RPMI7951 (cell line): ENCODE measurements at places on chromosomes 4 and X. TPM values are rescaled to one million over a fixed set of nuclear protein-coding genes. Genes with fewer than 3 reads are reported as not detected.

The ITIH6 gene
- 1.2 TPM in 2 replicates for total RNA-seq

The CT55 gene
- total RNA-seq = 0.39 TPM in 1 of 2 replicates, not detected in the other

The RHOXF2 gene
- 0.29 TPM in 1 of 2 replicates, not detected in the other for total RNA-seq

The NBDY gene
- 25.6 and 35.6 TPM in 2 replicates for total RNA-seq

The ANXA3 gene
- 7.0 and 9.4 TPM in 2 replicates for total RNA-seq

The L1CAM gene
- 49.5 and 58.9 TPM in 2 replicates for total RNA-seq

The GPR119 gene
- total RNA-seq = not detected in 2 replicates

The ANXA10 gene
- 0.24 TPM in 1 of 2 replicates, not detected in the other for total RNA-seq

The NXF2 gene
- not detected in 2 replicates for total RNA-seq

The SSX2 gene
- not detected in 2 replicates for total RNA-seq

The HPSE gene
- total RNA-seq = 0.48 and 0.59 TPM in 2 replicates

The DCHS2 gene
- not detected in 2 replicates for total RNA-seq

The GTPBP6 gene
- total RNA-seq = 15.9 and 22.8 TPM in 2 replicates

The CAMK2D gene
- 22.2 and 23.3 TPM in 2 replicates for total RNA-seq

The CFP gene
- total RNA-seq = 0.10 and 0.12 TPM in 2 replicates

The TMPRSS11F gene
- 0.10 TPM in 1 of 2 replicates, not detected in the other for total RNA-seq

The KDR gene
- total RNA-seq = under 0.01 and 0.10 TPM in 2 replicates

The PRSS12 gene
- 0.12 and 0.20 TPM in 2 replicates for total RNA-seq

The PCSK1N gene
- total RNA-seq = 0.36 and 0.59 TPM in 2 replicates

The GPR173 gene
- 1.4 and 2.4 TPM in 2 replicates for total RNA-seq

The MAGEE2 gene
- total RNA-seq = 0.12 TPM in 1 of 2 replicates, not detected in the other

The SH3TC1 gene
- 6.6 and 8.9 TPM in 2 replicates for total RNA-seq

The SSX4 gene
- 0.36 TPM in 1 of 2 replicates, not detected in the other for total RNA-seq

The ARHGAP6 gene
- not detected in 2 replicates for total RNA-seq

The STK26 gene
- 9.4 and 10.2 TPM in 2 replicates for total RNA-seq

The FRG2 gene
- total RNA-seq = 0.88 and 0.96 TPM in 2 replicates

The SLC6A8 gene
- 4.7 and 5.2 TPM in 2 replicates for total RNA-seq

The ATP2B3 gene
- total RNA-seq = not detected in 2 replicates

The NAP1L2 gene
- 0.36 and 0.39 TPM in 2 replicates for total RNA-seq

The HEPH gene
- 0.39 TPM in 1 of 2 replicates, not detected in the other for total RNA-seq

The OPN1MW2 gene
- total RNA-seq = not detected in 2 replicates

The HTN1 gene
- not detected in 2 replicates for total RNA-seq

The USP9X gene
- total RNA-seq = 78.3 and 82.9 TPM in 2 replicates

The TLR10 gene
- 0.10 TPM in 1 of 2 replicates, not detected in the other for total RNA-seq

The PGAM4 gene
- not detected in 2 replicates for total RNA-seq

The MAGEA2B gene
- 16.1 and 16.7 TPM in 2 replicates for total RNA-seq
